ENCODE measurements at places on chromosomes 12 and 14. TPM values are rescaled to one million over a fixed set of nuclear protein-coding genes. Genes with fewer than 3 reads are reported as not detected.

The GPR137C gene
- total RNA-seq: 43.4 TPM

The MYO1A gene
- not detected for total RNA-seq

The ETFBKMT gene
- total RNA-seq: 4.4 TPM

The CYP27B1 gene
- not detected for total RNA-seq

The DIO2 gene
- total RNA-seq: 10.8 TPM

The TBX3 gene
- total RNA-seq: 7.6 TPM

The CLEC12A gene
- total RNA-seq: 0.23 TPM

The PPP1R36 gene
- 1.2 TPM for total RNA-seq

Measured in diencephalon (tissue), 1 donor.